GM18507 (cell line): ENCODE measurements at places on chromosomes 16 and 17.

DNA sequence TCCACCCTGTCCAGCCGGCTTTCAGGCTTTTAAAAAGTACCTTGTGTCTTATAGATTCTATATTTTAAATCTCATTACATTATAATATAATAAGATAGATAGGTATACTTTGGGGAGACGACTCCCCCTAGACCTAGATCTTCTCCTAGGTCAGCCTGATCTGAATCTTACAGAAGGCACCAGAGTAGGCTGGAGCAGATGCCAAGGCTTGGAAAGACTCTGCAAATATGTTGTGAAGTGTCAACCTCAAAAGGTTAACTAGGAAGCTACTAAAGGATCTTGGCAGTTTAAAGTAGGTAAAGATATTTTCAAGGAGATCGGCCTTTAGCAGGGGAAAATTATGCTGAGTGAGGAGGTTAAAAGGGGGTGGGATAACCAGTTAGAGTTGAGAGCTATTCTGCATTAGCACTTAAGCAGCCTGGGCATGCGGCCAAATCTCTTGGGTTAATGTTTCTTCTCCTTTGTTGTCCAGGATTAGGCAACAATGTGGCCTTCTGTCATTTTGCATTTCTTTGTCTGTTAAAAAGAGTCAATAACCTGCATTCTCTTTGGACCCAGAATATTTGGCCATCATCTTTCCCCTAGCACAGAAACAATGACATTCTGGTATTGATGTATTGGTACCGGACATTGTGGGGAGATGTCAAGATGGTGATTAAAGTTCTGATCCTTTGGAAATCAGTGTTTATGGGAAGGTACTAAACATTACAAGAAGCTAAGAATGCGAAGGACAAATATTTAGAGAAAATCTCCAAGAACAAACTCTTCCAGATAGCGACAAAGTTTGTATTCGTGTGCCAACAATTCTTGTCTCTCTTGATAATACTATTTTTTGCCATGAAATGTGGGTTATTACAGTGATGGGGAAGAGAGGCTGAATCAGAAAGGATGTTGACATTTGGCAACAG is 51.2 kb upstream of the DHX40 start:
- no peak for DNase-seq

DNA sequence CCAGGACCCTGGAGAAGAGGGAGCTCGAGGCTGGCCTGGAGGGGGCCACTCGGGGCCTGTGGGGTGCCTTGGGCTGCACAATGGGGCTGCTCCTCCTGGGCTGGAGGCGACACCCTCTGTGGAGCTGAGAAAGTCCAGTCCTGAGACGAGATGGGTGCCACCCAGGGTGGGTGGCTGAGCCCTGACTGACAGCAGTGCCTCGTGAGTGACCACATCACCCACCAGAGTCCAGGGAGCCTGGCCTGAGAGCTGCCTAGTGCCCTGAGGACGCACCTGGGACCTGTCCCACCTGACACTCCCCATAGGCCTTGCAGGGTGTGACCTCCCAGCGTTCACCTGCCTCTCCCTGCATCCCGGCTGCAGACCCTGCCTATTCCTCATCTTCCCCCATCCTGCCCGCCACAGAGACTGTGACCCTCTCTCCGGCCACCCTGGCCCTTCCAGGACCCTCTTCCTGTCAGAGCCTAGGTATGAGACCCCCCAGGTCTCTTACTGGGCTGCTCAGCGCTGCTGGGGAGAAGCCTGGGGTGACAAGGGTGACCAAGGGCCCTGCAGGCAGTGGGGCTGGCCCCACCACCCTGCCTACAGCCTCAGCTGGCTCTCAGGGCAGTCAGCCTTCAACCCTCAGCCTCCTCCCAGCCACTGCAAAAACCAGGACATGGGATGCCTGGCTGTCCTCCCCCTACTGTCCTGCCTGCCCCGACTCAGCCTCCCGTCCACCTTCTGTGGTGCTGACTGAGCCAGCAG is 41.2 kb downstream of the TNFRSF13B start:
- no peak for DNase-seq

DNA sequence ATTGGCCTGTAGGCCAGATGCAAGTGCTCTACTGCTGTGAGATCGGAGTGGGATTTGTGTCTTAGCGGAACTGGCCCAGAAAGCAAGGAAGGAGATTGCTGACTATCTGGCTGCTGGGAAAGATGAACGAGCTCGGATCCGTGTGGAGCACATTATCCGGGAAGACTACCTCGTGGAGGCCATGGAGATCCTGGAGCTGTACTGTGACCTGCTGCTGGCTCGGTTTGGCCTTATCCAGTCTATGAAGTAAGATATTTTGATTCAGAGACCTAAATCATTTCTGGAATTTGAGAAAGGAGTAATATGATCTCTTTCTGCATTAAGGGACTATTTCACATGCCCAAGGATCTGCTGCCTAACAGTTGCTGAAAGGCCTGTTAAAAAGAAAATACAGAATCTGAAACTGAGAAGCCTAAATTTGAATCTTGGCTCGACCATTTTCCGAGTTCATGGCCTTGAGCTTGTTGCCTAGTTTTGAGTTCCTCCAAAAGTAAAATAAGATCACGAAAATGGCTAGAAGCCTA is 21.1 kb downstream of the IST1 start:
- DNase-seq, result no peak

- no peak for DNase-seq
Observed at GRCh38 chr16:50234771-50235556, 31.4 kb upstream of the ADCY7 start.

DNA sequence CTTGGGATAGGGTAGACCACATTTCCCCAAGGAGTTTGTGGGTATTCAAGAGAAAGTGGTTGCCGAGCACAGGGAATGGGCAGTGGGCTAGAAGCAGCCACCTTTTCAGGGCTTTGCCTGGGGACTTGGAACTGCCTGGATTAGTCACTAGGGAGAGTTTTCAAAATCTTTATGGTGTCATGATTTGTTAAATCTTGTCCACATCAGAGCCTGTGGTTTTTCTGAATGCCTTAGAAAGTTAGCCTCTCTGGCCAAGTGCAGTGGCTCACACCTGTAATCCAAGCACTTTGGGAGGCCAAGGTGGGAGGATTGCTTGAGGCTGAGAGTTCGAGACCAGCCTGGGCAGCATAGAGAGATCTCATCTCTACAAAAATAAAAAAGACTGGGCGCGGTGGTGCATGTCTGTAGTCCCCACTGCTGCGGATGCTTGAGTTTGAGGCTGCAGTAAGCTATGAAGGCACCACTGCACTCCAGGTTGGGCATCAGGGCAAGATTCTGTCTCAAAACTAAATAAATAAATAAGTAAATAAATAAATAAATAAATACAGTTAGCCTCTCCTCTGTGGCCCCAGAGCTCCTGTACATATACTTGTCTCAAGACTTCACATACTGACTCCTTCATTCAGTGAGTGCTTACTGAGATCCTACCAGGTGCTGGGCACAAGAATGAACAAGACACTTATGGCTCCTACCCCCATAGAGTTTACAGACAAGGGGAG is 76.3 kb upstream of the HNF1B start:
- DNase-seq, result no peak
